ENCODE measurements at places on chromosomes 2 and 18.

DNA sequence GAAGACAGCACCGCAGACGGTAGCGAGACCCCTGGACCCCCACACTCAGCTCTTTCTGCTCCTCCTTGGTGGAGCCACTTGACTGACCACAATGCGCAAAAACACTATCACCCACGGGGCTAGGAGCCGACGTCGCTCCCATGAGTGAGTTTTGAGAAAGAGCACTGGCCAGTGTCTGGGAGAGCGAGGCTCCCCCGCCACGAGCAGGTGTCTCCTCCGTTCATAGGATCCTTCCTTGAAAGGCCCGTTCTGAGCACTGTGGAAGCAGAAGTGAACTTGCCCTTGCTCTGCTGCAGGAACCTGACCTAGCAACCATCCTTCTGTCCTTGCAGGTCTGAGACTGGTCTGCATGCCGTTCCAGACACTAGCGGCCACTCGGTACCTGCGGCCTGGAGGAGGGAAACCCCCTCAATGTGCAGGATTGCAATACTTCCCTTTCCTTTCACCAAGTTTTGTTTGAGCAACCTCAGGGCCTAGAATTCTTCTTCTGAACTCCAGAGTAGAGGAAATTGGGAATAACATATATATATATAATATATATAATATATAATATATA, 12.9 kb upstream of the ZNF516 start:
- DNase-seq, result no peak

DNA sequence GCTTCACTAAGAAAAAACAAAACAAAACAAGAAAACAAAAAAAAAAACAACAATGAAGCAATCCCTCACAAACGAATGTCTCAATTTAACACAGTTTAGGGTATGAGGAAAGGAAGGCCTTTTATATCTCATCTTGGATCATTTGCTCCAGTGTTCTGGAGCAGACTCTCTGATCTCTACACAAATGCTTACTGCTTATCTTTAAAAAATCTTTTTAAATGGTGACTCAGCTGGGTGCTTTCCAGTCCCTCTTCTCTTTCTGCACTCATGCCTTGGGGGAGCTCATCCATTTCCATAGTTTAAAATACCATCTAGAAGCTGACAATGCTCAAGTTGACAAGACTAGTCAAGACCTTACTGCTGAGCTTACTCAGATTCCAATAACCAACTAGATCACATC, 56.2 kb downstream of the ETAA1 start:
- no peak for DNase-seq

- no peak for DNase-seq
Observed at GRCh38 chr2:160491911-160492371, 1.7 kb downstream of the RBMS1 start.

DNA sequence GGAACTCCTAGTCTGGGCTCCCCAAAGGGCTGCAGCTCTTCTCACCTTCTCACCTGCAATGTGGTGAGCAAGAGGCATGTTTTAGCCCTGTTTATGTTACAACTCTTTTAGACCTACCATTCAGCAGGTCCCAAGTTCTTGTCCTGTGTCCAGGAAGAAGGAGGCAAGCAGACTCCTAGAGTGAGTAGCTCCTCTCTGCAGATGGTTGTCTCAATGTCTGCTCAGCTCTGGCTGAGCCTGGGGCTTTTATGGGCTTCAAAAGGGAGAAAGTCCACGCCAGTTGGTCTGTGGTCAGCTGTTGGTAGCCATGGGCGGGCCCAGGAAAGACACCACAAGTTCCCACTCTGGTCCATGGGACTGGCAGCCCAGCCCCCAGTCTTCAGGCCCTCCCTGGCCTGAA, 148.1 kb upstream of the HS6ST1 start:
- DNase-seq, result no peak

DNA sequence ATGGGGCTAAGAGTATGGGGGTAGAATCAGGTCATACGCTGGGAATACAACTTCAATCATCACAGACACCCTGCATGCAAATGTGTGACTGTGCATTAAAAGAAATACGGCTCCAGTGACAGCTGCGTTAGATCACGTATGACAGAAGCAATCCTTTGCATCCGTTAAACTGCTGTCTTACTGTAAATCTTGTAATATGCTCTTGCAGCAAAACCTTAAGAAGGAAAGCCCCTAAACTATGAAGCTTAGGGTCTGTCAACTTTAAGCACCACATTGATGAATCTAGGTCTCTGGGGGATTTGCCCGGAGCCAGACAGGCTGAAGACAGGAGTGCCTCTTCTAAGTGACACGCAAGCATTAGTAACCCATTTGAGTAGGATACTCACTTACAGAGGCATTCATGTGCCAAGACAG, 84.7 kb upstream of the EML6 start:
- DNase-seq, result no peak

GRCh38 chr2:75007819-75008218, 49.4 kb downstream of the POLE4 start:
- no peak for DNase-seq

DNA sequence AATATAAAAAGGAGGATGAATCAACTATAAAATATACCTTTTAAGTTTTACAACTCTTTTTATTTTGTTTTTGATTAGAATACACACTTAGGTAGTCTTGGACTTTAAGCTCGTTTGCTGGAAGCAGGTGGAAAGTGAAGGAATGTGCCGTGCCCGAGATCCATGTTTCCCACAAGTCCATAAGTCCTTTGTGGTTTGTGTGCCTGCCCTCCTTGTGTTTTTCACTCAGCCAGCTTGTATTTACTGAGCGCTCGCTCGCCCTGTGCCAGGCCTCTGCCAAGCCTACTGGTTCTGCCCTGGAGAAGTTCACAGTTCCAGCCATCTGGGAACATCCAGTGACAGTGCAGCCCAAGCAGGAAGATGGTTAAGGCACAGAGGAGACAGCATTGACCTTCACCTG, 142.6 kb downstream of the MGAT5 start:
- DNase-seq, result no peak

GRCh38 chr2:236731767-236732580, 162.3 kb downstream of the ACKR3 start:
- no peak for DNase-seq
